ENCODE measurements at places on chromosomes 7 and 10.
A peak's percentile ranks its signal among the peaks of the same experiment; 100 is the strongest.

DNA sequence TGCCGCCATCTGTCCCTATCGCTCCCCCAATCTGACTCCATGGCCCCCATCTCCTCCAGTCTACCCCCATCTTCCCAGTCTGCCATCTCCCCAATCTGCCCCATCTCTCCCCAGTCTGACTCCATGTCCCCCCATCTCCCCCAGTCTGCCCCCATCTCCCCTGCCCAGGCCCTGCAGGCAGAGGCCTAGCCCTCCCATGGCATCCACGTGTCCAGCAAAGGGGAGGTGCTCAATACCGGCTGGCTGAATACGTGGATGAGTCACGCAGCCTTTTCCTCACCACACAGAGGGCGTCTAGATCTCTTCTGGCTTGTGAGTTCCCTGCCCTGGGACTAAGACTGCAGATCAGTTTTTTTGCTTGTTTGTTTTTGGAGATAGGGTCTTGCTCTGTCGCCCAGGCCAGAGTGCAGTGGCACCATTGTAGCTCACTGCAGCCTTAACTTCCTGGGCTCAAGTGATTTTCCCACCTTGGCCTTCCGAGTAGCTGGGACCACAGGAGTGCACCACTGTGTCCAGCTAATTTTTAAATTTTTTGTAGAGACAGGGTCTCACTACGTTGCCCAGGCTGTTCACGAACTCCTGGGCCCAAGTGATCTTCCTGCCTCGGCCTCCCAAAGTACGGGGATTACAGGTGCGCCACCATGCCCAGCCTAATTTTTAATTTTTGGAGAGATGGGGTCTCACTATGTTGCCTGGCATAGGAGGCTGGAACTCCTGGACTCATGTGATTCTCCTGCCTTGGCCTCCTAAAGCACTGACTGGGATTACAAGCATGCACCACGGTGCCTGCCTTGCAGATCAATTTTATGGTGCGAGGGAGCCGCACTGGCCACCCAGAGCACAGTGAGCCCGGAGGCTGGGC is 15.3 kb upstream of the GPR146 start:
- peak; percentile 73 for DNase-seq

GRCh38 chr10:100968863-100969186 is 479 bp upstream of the SEMA4G start:
- no peak for DNase-seq

- DNase-seq = no peak
These were observed 1.0 kb upstream of the CBLL1 start for GRCh38 chr7:107742678-107743566.

- DNase-seq = no peak
These were observed 150.7 kb downstream of the CFTR start for GRCh38 chr7:117630501-117630900.

GRCh38 chr10:29317423-29318021 is 28.7 kb downstream of the LYZL1 start:
- DNase-seq = no peak

GRCh38 chr10:52438119-52438518 is 124.0 kb downstream of the DKK1 start:
- no peak for DNase-seq

DNA sequence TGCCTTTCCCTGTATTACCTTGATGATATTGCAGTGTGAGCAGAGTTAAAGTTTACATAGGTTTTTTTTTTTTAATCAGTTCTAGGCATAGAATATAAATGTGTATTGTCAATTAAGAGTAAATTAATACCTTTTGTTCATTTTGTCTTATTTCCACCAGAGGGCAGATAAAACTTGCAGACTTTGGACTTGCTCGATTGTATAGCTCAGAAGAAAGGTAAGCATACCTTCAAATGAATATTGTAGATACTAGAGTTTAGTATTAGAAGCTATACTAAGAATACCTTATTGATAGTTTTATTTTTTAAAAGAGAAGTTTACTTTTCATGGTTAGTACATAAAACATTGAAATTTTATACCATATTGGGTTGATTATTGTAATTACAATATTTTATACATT is 86.8 kb downstream of the MPLKIP start:
- no peak for DNase-seq

GRCh38 chr10:13769946-13770345 is 183.2 kb downstream of the PRPF18 start:
- no peak for DNase-seq

GRCh38 chr7:50197549-50197948 is 104.5 kb upstream of the ZPBP start:
- DNase-seq = no peak

All from naive thymus-derived CD8-positive, alpha-beta T cell (primary cell).